ENCODE measurements at places on chromosomes 7 and 10. TPM values are rescaled to one million over a fixed set of nuclear protein-coding genes. Genes with fewer than 3 reads are reported as not detected.
A peak's percentile ranks its signal among the peaks of the same experiment; 100 is the strongest.

Gene EBLN1
- polyA plus RNA-seq = not detected

Gene GGCT
- polyA plus RNA-seq = 37.6 TPM

Gene WEE2
- 0.53 TPM for polyA plus RNA-seq

Gene BLVRA
- 48.9 TPM for polyA plus RNA-seq

Gene ZNF12
- 25.9 TPM for polyA plus RNA-seq

Gene C10orf62
- not detected for polyA plus RNA-seq

Gene IKZF1
- polyA plus RNA-seq = 2.9 TPM

- H3K27me3 ChIP-seq = no peaks in the 10 kb centered on the region
- H3K4me1 ChIP-seq = no peaks in the 10 kb centered on the region
- no peaks in the 10 kb centered on the region for H3K36me3 ChIP-seq
- no peak for DNase-seq
Observed at GRCh38 chr10:105763611-105764010, 1122.5 kb downstream of the SORCS3 start.

DNA sequence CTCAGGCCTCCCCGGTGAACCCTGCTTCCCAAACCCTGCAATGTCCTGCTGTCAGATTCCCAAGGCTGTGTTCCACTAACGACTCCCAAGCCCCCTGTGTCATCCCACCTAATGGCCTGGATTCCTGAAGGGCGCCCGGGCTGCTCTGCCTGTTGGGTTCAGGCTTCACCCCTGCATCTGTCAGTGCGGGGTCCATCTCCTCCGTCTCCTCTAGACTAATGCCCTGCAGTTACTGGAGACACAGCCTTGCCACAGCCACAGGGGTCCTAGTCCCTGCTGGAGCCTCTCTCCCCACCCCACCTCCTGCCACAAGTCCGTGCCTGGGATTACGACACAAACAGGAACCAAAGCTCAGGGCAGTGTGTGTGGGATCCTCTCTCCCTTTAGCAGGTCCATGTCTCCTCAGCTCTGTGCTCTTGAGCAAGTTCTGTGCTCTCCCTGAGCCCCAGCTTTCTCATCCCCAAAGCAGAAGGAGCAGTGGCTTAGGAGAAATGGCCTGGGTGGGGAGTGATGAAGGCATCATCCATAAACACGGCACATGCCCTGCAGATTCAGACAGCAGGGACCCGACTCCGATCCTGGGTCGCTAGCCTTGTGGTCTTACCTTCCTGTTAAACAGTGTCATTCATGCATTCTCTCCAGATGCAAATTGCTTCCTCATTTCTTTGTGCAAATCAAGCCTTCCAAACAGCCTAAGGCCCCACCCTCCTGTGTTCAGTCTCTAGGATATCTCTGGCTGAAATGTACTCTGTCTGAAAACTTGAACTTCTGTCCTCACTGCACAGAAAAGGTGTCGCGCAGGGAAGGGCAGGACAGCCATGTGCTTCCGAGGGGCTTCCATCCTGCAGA lies 8.2 kb upstream of the RBP3 start:
- H3K27me3 ChIP-seq = no peaks in the 10 kb centered on the region
- H3K36me3 ChIP-seq = no peaks in the 10 kb centered on the region
- H3K27ac ChIP-seq = no peak overlapping the region

- H3K27me3 ChIP-seq = no peaks in the 10 kb centered on the region
- no peak overlapping the region for H3K27ac ChIP-seq
- no peak overlapping the region for H3K4me3 ChIP-seq
Observed at GRCh38 chr10:81496626-81497025, 378.4 kb upstream of the NRG3 start.

DNA sequence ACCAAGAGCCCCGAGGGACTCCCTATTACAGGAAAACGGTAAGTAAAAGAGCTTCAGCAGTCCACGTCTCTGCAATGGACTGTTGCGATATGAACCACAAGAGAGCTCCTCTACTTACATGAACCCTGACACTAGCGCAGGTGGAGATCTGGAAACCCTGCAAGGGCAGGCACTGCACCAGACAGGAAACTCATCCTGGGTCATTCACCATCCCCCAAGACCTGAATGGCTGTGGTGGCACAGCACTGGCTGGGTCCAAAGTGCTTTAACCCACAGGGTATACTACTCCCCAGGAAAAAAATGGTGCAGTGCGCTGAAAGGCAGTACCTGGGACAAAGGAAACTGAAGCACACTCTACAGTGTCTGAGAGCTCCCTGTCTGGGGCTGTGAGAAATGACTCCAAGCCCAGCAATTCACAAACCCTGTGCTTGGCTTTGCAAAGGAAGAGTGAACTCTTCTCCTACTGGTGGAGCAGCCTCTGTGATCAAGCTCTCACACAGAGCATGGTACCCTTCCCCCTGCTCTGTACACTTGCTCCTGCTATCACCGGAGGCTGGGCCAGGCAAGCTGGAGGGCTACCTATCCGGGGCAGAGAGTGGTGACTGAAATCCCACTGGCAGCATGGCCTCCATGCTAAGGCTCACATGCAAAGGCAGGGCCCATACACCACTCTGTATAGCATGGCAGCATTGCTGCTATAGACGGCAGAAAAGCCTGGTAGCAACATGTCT lies 44.9 kb downstream of the HIBADH start:
- H3K4me3 ChIP-seq = no peak overlapping the region
- peaks cover 4% of the 10 kb centered on the region for H3K36me3 ChIP-seq
- no peak for DNase-seq

DNA sequence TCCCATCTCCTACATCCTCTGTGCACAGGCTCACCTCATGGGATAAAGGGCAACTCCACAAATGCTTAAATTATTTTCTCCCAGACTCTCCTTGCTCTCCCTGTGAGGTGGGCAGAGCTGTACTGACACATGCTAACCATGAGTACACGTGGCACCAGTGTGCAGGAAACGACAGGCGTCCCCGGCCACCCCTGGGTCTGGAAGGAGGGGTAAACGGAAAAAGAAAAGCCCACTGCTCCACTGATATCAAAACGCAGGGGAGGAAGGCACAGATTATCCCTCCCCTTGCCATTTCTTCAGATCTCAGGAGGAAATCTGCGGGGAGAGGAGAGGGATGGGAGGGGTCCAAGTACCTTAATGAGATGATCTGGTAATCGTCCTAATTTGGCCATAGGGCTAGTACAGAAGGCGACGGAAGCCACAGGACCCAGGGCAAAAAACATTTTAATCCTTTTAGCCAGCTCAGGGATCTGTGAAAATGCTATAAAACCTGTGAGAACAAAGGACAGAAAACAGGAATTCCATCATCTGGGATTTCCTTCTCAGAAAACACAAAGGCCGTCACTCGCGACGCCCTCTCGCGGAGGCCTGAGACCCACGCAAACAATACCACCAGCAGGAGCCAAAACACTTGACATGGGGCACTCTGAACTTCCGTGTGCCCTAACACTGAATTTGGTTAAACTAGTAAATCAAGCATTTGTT lies 17.8 kb upstream of the CH25H start:
- no peaks in the 10 kb centered on the region for H3K27me3 ChIP-seq
- H3K36me3 ChIP-seq = peaks cover 3% of the 10 kb centered on the region
- no peak overlapping the region for H3K4me3 ChIP-seq
- peak overlapping the region; percentile 7 for H3K27ac ChIP-seq
- H3K4me1 ChIP-seq = peaks cover 2% of the 10 kb centered on the region

DNA sequence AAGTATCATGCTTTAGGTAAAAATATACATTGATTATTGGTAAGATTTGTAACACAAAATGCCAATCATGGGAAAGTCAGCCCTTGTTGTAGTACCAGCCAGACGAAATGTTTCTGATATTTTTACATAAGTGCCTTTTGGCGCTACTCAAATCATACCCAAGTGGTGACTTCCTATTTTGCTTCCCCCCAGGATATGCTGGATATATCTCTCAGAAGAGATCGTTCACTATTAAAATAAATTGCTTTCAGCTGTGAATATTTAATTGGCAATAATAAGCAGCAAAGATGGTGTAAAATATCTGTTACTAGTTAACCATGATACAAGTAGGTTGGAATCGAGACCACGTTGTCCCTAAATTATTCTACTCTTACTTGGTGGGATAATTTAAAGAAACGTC lies 909.2 kb upstream of the LRRN3 start:
- H3K27me3 ChIP-seq = no peaks in the 10 kb centered on the region
- no peak overlapping the region for H3K4me3 ChIP-seq
- no peaks in the 10 kb centered on the region for H3K4me1 ChIP-seq
- no peak for DNase-seq
- H3K36me3 ChIP-seq = no peaks in the 10 kb centered on the region

GRCh38 chr7:100896732-100897608 lies 1.3 kb upstream of the ACHE start:
- H3K4me3 ChIP-seq = peak overlapping the region; percentile 37
- peaks cover 22% of the 10 kb centered on the region for H3K36me3 ChIP-seq
- peaks cover 19% of the 10 kb centered on the region for H3K27me3 ChIP-seq
- peaks cover 37% of the 10 kb centered on the region for H3K4me1 ChIP-seq
- H3K27ac ChIP-seq = no peak overlapping the region

GRCh38 chr7:36092221-36092771 lies 60.8 kb upstream of the EEPD1 start:
- H3K4me1 ChIP-seq = no peaks in the 10 kb centered on the region
- H3K27ac ChIP-seq = no peak overlapping the region
- DNase-seq = no peak
- H3K4me3 ChIP-seq = no peak overlapping the region
- no peaks in the 10 kb centered on the region for H3K36me3 ChIP-seq

- peaks cover 4% of the 10 kb centered on the region for H3K27me3 ChIP-seq
- H3K27ac ChIP-seq = no peak overlapping the region
- peaks cover 17% of the 10 kb centered on the region for H3K36me3 ChIP-seq
- DNase-seq = no peak
- H3K4me3 ChIP-seq = no peak overlapping the region
Observed at GRCh38 chr10:129764011-129764900, 199.8 kb downstream of the EBF3 start.

GRCh38 chr10:111875725-111876124 lies 307.8 kb downstream of the GPAM start:
- H3K36me3 ChIP-seq = no peaks in the 10 kb centered on the region
- no peaks in the 10 kb centered on the region for H3K4me1 ChIP-seq
- no peak for DNase-seq
- H3K27me3 ChIP-seq = no peaks in the 10 kb centered on the region
- no peak overlapping the region for H3K4me3 ChIP-seq
- H3K27ac ChIP-seq = no peak overlapping the region

DNA sequence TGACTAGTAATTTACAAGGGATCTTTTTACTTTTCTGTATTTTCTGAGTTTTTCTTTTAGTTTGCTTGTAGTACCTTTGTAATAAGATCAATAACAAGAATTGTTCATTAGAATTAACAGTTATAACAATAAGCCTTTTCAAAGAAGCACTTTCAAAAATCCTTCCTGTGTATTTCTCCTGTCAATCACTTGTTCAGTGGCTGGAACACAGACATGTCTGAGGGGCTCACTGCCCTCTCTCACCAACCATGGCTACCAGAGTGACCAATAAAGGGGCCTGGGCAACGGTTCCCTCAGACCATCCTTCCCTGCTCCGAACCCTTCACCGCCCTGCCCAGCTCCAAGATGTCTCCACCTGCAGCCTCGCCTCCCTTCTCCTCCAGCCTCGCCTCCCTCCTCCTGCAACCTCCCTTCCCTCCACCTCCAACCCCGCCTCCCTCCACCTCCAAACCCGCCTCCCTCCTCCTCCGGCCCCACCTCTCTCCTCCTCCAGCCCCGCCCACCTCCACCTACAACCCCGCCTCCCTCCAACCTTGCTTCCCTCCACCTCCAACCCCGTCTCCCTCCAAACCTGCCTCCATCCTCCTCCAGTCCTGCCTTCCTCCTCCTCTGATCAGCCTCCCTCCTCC lies 353.4 kb downstream of the TNS3 start:
- no peaks in the 10 kb centered on the region for H3K36me3 ChIP-seq
- H3K4me3 ChIP-seq = no peak overlapping the region
- H3K27me3 ChIP-seq = no peaks in the 10 kb centered on the region
- peaks cover 6% of the 10 kb centered on the region for H3K4me1 ChIP-seq
- no peak for DNase-seq
- H3K27ac ChIP-seq = no peak overlapping the region

DNA sequence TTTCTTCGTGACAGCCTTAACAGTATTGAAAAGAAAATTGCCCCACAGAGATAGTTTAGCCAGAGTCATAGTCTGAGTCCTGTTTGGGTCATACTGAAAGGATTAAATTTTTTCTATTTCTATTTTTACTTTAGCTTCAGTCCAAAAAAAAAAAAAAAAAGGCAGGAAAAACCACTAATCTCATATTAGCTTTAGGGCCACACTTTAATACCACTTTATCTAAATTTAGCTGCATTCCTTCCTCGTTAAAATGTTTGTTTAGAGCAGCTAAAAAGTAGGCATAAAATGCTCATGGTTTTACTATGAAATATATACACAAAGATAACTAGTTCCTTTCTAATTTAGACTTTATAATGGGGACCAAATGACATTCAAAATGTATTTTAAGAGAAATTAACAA lies 216.5 kb upstream of the TMEM196 start:
- H3K27me3 ChIP-seq = no peaks in the 10 kb centered on the region
- H3K4me3 ChIP-seq = no peak overlapping the region
- H3K36me3 ChIP-seq = no peaks in the 10 kb centered on the region
- DNase-seq = no peak
- H3K4me1 ChIP-seq = no peaks in the 10 kb centered on the region

- H3K27ac ChIP-seq = no peak overlapping the region
- H3K27me3 ChIP-seq = no peaks in the 10 kb centered on the region
- DNase-seq = no peak
- H3K4me3 ChIP-seq = no peak overlapping the region
- H3K36me3 ChIP-seq = no peaks in the 10 kb centered on the region
- H3K4me1 ChIP-seq = no peaks in the 10 kb centered on the region
Observed at GRCh38 chr10:109393425-109393824, 529.9 kb downstream of the XPNPEP1 start.

DNA sequence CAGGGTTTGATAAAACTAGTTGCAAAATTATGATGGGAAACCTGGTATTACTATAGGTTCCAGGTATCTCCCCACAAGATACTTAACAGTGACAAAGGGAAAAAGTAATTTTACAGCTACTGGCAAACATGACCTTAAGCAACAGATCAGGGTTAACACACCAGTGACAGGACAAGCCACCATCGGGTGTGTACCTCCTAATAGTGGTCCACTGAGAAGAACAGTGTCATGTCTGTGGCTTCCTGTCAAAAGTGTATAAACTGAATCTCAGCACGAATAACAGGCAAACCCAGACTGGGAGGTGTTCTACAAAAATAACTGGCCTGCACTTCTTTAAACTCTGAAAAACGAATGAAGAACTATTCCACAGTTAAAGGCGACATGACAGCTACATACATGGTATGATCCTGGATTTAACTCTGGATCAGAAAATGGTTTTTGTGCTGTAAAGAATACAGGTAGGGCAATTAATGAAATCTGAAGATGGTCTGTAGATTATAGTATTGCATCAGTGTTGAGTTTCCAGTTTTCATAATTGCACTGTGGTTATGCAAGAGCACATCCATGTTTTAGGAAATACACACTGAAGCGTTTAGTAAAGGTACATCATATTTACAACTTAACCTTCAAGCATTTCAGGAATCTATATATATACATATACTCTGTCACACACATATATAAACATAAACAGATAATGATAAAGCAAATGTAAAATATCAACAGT lies 32.0 kb upstream of the ARMS2 start:
- H3K27ac ChIP-seq = no peak overlapping the region
- H3K27me3 ChIP-seq = no peaks in the 10 kb centered on the region
- H3K36me3 ChIP-seq = no peaks in the 10 kb centered on the region
- no peak for DNase-seq

DNA sequence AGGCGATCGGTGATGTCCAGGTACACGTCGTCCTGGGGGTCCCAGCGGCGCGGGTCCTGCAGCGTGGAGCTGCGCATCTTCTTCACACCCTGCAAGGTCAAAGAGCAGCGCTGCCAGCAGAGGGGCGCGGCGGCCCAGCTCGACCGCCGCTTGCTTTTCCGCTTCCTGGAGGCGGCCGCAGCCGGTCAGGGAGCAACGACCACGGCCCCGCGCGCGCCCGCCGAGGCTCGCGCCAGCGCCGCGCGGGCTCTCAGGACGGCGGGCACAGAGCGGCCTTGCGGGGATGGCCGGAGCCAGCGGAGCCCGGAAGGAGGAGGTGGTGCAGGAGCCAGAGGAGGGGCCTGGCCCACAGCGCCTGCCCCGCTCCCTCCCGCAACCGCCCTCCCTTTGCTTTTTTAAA lies 76.4 kb upstream of the CDC14C start:
- H3K4me1 ChIP-seq = no peaks in the 10 kb centered on the region
- H3K27me3 ChIP-seq = no peaks in the 10 kb centered on the region
- no peak for DNase-seq

All from spinal cord (tissue), 10 donors.